A172 (cell line): ENCODE measurements at places on chromosomes 1 and 21.

DNA sequence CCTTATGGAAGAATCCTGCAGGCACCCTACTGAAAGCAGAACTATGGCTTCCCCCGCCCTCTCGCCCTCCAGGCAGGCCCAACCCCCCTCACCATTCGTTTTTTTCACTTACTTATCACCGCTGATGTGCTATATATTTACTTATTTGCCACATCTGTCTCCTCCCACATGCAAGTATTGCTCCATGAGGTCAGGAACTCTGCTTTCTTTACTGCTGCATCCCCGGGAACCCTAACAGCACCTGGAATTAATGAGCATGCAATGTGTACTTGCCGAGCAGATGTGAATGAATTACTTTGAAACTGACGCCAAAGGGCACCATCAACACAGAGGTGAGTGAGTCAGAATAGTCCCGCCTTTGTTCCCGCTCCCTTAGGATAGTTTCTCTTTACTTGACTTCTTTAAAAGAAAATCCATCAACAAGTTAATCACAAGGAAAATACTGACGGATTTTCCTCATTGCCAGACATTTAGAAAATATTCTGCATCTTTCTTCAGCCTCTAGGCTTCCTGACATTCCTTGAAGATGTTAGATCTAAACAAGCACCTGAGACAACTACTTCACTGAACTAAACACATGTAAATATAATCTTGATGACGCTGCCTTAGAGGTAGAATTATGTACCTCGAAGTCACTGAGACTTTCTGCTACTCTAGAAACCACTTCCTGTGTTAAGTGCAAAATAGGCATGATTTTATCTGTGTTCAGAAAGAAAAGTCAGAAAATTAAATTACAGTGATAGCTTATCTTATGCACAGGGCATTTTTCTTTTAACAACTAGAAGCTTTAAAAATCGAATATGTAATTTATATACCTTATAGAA is 17.5 kb upstream of the RAB4A start:
- peak; percentile 86 for DNase-seq

DNA sequence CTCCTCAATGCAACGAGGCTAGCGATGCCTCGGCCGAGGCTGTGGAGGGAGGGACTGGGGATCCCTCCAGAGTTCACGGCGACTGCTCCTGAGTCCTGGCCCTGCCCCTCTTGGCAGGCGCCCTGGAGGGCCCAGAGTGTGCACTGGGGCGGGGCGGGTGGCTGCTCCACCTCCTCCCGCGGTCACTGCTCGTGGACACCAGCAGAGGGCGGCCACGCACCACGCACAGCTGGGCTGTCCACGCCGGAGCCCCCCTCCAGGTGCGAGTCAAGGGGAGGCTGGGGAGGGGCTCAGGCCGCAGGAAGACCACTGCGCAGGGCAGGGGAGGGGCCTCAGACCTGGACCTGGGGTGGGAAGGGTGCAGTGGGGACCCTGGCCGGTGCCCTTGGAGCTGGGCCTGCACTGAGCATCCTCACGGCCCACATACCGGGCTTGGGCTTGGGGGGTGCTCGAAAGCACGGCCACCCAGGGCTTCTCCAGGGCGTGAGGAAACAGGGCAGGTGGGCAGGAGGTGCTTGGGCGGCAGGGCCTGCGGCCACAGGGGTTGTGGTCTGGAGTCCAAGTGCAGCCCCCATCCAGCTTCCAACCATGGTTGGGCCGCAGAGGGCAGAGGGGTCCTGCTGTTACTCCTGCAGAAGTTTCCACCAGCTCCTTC is 20.6 kb upstream of the TTC34 start:
- no peak for DNase-seq

DNA sequence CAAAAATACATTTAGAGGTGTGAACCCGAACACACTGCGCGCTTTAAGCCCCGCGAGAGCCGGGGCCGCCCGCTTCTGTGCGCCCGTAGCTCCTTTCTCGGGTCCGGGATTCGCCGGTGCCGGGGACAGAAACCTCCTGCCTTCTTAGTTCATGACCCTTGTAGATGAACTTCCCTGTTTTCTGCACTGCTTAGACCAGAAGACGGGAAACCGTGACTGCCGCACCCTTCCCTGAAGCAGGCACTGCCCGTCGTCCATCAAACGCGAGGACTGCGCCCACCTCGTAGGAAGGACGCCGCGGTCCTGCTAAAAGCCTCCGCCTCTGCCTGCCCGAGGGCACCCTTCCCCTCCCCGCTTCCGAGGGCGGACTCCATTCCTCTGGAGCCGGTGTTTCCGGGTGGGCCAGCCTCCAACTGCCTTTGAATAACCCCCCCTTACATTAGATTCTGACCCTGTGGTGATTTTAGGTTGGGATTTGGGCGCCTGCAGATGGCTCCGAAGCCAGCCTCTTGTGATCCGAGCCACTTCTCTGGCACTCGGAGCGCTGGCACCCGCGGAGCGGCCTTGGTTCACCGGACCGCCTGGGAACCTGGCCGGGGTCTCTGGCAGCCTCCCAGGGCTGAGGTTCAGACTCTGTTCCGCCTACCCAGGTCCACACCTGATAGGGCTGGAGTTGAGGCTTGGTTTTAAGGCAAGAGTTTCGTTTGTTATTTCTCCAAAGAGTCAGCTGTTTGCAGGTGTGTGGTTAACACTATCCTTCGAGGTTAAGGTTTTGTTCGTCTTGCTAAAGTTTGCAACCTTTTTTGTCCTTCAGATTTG is 1.2 kb upstream of the PTTG1IP start:
- no peak for DNase-seq

DNA sequence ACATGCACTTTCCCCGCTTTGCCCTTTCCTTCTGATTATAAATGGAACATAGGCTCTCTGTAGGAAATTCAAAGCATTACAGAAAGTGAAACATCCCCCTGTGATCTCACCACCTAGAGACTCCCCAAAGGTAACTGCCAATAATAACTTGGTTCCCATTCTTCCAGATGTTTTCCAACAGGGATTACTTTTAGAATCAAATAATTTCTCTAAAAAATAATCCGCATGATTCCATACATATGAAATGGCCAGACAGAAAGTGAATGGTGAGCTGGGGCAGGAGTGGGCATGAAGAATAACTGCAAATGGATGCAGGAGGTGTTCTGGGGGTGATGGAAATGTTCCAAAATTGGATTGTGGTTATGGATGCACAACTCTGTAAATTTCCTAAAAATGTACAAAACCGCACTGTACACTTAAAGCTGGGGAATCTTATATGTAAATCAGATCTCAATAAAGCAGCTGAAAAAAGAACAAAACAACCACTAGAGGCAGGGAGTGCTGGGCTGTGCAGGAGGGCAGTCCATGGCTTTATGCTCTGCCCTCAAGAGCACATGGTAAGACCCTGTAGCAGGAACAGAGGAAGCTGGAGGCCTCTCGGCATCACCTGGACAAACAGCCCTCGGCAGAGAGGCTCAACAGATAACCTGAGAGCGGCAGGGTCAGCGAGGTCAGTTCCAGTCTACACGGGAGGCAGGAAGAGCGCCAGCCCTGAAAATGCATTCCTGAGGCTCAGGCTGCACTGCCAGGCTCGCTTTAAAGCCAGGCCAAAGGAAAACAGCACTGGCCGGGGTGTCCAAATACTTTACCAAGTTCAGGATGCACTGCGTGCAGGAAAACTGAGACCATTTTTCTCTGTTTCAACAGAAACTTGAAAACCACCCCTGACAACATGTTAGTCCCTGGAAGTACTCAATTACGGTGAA is 39.7 kb downstream of the CAPZB start:
- peak; percentile 17 for DNase-seq

DNA sequence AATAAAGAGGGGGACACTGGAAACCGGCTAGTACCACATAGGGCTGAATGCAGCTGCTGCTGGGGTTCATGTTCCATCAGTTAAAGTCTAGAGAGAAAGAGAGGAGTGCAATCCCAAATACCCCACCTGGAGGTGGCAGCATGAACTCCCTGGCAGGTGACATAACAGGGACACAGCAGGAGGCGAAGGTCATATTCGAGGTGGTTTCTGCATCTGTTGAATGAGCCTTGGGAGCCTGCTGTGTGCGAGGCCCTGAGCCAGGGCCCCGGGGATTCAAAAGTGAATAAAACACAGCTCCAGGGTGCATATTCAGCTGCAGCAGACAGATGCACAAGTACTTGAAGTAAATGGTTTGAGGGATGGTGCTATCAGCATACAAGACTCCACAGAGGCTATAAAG is 456.8 kb downstream of the SETD4 start:
- DNase-seq: no peak

DNA sequence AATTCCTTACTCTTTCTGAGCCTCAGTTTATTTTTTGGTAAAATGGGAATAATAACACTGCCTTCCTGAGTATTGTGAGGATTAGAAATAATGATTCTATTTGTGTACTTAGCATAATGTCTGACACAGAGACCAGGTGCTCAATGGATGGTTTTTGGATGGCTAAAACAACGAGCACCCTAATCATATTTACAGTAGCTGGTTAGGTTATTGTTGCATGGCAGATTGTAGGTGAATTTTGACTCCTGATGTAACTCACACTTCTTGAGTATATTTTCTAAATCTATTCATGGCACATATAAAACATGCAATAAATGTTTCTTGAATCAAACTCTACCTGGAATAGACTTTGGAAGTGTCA is 11.9 kb upstream of the DUSP10 start:
- DNase-seq: no peak

DNA sequence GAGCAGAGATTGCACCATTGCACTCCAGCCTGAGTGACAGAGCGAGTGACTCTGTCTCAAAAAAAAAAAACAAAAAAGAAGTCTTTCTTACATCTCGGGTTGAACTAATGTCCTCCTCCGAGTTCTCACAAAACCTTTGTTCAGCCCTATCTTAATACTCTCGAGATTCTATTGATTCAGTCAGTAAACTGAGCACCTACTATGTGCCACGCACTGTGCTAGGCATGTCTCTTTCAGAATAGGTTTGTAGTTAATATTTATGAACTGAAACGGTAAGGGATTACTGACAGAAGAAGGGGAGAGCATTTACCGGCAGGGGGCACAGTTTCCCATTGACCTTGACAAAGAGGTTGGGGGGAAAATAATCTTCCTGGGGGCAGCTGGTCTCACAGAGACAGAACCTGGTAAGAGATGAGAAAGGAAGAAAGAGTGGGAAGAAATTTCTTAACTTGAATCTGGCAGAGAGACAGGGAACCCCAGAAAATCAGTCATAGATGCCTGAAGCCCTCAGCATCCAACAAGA is 3.4 kb downstream of the PIAS3 start:
- DNase-seq: no peak

DNA sequence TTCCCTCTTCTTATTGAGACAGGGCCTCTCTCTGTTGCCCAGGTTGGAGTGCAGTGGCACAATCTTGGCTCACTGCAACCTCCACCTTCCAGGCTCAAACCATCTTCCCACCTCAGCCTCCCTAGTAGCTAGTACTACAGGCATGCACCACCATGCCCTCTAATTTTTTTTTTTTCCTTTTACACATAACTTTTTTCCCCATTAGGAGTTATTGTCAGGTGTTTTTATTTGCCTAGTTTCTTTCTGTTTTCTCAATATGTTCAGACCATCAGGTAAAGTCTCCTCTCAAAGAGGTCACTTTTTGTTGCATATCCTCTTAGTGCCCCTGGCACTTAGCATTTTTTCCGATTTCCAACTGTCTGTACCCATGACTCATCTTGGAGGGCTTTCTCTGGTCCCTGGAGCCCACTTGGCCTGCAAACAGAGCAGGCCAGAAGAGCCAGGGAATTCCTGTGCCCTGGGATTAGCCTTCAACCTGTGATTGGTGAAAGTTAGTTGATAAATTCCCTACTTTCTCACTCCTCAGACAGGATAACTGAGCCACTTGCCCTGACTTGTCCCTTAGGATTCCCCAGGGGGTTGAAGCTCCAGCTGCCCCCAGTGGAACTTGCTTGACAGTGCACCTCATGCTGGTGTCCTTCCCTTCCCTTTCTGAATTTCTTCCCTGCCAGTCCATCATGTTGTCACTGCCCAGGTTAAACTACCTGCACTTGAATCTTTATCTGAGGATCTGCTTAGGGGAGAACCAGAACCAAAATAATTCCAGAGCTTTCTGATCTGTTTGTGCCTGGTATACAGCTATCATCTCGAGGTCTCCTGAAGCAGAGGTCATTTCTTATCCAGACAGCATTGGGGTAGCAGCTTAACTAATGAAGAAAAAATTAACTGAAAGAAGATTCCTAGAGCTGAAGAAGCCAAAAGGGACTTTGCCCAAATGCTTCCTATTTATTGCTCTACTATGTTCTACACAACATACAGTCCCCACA is 2.4 kb downstream of the NTPCR start:
- peak; percentile 74 for DNase-seq

DNA sequence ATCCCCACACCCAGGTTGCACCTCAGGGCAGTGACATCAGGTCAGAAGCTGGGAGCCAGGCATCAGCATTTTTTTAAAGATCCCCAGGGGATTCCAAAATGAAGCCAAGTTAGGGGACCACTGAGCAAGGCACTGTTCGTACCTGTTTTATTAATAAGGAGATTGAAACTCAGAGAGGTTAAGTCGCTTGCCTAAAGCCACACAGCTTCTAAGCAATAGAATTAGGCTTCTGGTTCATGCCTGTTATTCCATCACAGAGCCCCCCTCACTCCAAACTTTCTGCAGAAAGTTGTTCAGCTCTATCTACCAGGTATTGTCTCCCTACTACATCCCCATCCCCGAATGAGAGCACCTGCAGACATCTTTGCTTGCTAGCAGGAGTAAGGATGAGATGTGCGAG is 28.7 kb downstream of the KCNN3 start:
- no peak for DNase-seq

- peak; percentile 71 for DNase-seq
Observed at GRCh38 chr21:31198575-31198974, 145.5 kb downstream of the TIAM1 start.

DNA sequence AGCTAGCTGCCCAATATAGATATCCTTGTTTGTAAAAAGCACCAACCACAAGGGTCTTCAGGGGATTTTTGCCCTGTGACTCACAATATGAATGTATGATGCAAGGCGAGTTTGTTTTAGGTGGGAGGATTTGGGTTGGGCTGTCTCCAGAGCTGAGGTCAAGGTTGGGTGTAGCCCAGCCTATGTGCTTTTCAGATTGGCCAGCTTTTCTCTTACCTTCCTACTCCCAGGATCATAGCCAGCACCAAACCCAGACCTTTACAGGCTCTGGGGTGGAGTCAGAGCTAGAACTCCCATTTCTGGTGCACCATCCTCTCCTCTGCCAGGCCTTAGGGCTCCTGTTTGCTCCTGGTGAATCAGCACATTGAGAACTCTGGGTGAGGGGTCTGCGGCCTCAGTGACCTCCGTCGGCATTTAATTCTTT is 55.6 kb upstream of the GCLM start:
- DNase-seq: peak; percentile 15

GRCh38 chr1:153365696-153366095 is 8.0 kb downstream of the S100A9 start:
- DNase-seq: no peak

GRCh38 chr1:51922040-51922439 is 43.5 kb upstream of the NRDC start:
- no peak for DNase-seq

DNA sequence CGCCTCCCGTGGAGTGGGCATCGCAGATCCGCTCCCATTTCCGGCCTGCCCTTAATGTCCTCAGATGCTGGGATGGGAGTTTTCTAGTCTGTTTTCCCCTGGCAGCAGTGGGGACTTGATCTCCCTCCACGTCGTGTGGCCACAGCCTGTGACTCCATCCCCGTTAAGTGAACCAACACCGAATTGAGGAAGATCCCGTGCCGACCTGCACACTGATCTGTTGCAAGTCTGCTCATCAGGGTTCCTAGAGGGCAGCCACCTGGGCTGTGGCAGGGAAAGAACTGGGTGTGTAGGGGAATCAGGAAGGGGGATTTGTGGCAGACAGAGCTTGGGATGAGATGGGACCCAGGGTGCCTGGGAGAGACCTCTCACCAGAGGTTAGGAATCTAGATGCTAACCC is 23.3 kb upstream of the CDK18 start:
- DNase-seq: no peak

- DNase-seq: no peak
Observed at GRCh38 chr21:15122241-15122640, 57.4 kb upstream of the NRIP1 start.
